Activated T-helper 1 cell treated with anti-CD3 and anti-CD28 coated beads, Interleukin-12 subunit alpha, Interleukin-12 subunit beta, Interleukin-2, Interleukin-4 antibody, amounts not matched to agents 30 ng/mL and 10 ng/mL and 1 ng/mL, durations not matched to agents 14 hours and 24 hours and 36 hours (primary cell): ENCODE measurements at places on chromosomes 3 and 15. TPM values are rescaled to one million over a fixed set of nuclear protein-coding genes. Genes with fewer than 3 reads are reported as not detected.

Gene CACNA1D
- 0.65 and 1.2 TPM in 2 replicates for total RNA-seq

Gene RTP1
- total RNA-seq = not detected in 2 replicates

GRCh38 chr3:14540821-14541385 lies 761 bp upstream of the GRIP2 start:
- DNase-seq = no peak

- no peak for DNase-seq
Observed at GRCh38 chr15:74585191-74585590, 30.4 kb upstream of the CLK3 start.

GRCh38 chr3:105967117-105967516 lies 98.3 kb upstream of the CBLB start:
- DNase-seq = no peak

Gene B3GALNT1
- total RNA-seq = 2.4 and 2.6 TPM in 2 replicates

DNA sequence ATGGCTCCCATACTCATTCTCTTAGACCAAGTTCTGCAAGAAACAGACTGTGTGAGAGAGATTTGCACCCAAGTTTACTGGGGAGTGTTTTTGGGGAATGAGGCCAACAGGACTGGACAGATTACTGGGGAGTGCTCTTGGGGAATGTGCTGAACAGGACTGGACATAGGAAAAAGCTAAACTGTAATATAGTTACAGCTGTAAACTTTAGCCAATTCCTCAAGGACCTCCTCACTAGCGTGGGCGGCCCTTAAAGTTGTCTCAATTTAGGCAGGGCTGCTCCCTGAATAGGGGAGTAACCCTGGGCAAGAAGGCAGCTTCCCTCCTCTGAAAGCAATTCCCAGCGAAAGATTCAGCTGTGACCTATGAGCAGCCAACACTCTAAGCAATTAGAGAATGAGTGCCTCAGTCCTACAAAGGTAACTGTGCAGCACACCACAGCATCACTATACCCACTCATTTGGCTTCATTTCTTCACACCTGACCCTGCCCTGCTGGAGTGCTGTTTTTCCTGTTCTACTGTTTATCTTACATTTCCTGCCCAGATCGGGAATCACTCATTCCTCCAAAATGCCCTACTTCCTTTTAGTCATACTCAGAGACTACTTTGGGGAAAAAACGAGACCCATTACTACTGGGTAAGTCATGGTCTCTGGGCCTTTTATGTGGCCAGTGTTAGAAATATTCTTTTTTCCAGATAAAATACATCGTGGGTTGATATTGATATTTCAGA lies 41.3 kb upstream of the TRIM42 start:
- no peak for DNase-seq

GRCh38 chr3:179603321-179603720 lies 1.1 kb downstream of the MRPL47 start:
- no peak for DNase-seq

GRCh38 chr3:161372321-161373260 lies 1.3 kb upstream of the SPTSSB start:
- DNase-seq = no peak

DNA sequence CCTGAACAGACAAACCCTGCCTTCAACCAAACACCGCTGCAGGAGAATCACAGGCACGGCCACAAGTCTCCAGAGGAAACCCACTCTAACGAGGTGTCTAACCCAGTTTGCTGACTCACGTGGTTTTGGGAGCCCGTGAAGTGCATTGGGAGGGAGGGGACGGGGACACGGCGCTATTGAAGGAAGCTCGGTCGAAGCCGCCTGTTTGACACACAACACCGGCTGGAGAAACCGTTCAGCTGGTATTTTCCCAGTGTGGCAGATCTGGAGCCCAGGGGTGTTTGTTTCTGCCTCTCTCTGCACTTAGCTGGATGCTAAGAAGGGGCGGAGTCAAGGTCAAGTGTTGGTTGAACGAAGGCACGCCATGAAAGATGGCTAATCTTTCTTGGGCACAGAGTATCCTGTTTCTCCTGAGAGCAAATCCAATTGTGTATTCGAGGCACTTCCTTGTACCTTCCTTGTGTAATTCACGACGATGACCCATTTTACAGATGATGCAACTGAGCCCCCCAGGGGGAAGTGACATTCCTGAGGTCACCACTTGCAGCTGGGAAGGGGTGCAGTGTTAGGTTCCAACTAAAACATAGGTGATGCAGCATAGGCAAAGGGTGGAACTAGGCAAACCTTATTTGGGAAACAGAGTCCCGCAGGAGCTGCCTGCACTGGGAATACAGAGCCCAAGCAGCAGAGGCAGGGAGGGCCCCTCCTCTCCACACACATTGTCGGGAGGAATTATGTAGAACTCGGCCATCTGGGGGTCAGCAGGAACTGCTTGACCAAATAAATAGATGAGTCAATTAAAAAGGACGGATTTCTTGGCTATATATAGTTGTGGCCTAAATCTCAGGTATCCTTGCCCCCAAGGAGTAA lies 22.5 kb downstream of the SLC6A6 start:
- DNase-seq = no peak

- DNase-seq = no peak
Observed at GRCh38 chr3:139132976-139133375, 88.3 kb upstream of the PRR23C start.

Gene TBC1D21
- not detected in 2 replicates for total RNA-seq

DNA sequence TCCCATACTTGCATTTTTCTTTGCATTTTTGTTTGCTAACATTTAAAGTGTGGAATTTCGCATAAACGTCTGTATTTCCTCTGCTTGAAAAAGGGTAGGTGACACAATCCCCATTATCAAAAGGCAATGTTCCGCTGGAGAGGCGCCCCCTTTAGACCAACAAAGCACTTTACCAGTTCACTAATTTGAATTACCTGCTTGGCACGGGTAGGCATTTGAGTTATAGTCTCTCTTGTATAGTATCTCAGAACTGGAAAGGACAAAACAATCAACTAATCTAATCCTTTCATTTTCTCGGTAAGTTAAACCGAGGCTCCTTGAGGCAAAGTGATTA lies 775 bp upstream of the CCDC39 start:
- DNase-seq = no peak

Gene RBM6
- total RNA-seq = 99.0 and 100 TPM in 2 replicates

DNA sequence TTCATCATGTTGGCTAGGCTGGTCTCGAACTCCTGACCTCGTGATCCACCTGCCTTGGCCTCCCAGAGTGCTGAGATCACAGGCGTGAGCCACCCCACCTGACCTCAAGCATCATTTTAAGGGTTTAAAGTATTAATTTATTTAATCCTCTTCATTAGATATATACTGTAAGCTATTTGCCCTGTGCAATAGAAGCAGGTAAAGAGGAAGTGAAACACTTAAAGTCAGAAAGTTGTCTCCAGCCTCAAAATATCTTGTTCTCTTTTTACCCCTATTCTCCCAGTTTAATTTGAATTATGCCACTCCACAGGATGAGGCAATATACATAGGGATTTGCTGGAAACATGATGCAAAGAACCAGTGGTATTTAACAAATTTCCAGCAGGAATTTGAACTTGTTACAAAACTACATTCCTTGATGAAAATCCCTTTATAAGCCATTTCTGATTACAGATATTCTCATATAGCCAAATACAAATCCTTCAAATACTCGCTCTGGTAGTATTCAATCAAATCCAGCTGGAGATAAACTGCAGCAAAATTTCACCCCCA lies 2.0 kb downstream of the NDUFB5 start:
- DNase-seq = no peak

DNA sequence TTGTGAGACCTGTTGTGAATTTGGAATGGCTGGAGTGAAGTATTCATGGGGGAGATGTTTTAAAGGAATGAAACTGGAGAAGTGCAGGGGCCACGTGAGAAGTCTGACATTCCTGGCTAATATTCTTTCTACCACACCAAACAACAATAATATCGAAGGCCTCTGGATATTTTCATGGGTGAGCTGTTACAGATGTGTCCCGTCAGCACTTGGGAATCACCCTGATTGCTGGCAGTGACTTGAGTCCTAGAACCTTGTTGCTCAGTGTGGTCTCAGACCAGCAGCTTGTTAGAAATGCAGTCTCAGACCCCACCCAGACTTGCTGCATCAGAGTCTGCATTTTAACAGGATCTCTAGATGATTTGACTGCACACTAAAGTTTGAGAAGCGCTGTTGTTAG lies 113.8 kb downstream of the ITPR1 start:
- DNase-seq = no peak

- DNase-seq = no peak
Observed at GRCh38 chr15:85837011-85837433, 42.3 kb upstream of the KLHL25 start.

- DNase-seq = no peak
Observed at GRCh38 chr15:88125576-88125975, 131.0 kb downstream of the NTRK3 start.

GRCh38 chr15:31308185-31308639 lies 18.4 kb upstream of the KLF13 start:
- no peak for DNase-seq

Gene IDH2
- total RNA-seq = 94.1 and 96.3 TPM in 2 replicates

- no peak for DNase-seq
Observed at GRCh38 chr3:147407498-147408187, 1.3 kb upstream of the ZIC4 start.

Gene ARPC4
- 268 and 273 TPM in 2 replicates for total RNA-seq

DNA sequence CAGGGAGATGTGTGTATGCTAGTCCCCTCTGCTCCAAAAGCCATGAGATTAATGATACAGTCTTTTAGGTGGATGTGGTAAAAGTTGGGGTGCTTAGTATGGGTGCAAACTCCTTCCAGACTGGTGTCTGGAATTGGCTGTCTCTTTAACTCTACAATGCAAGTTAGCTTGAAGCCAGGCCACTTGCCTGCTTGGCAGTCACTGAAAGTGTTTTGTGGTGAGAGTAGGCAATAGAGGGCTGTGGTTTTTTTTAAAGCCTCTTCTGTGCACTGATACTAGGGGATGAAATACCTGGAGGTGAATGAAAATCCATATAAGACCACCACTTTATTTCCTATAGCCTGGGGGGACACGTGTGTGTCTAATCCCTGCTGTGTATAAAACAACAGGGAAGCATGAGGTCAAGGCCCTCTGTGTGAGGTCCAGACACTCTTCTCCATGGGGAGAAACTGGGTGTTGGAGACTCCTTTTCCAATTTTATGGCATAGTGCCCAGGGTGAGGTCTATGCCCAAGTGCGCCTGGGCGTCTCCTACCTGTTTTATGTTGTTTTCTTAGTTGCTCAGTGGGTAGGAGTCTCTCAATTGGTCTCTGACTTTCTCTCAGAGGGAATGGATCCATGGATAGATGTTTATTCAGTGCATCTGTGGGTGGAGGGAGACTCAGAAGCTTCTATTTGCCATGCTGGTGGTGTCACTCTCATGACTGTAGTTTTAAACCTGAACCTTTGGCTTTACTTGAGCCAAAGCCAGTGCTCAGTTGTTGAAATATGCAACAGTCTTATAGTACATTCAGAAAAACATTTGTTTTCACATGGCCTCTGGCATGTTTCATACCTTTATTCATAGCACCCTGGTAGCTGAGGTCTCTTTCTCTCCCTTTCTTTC lies 327.8 kb upstream of the ATP11B start:
- DNase-seq = no peak

Gene C3orf85
- not detected in 2 replicates for total RNA-seq

DNA sequence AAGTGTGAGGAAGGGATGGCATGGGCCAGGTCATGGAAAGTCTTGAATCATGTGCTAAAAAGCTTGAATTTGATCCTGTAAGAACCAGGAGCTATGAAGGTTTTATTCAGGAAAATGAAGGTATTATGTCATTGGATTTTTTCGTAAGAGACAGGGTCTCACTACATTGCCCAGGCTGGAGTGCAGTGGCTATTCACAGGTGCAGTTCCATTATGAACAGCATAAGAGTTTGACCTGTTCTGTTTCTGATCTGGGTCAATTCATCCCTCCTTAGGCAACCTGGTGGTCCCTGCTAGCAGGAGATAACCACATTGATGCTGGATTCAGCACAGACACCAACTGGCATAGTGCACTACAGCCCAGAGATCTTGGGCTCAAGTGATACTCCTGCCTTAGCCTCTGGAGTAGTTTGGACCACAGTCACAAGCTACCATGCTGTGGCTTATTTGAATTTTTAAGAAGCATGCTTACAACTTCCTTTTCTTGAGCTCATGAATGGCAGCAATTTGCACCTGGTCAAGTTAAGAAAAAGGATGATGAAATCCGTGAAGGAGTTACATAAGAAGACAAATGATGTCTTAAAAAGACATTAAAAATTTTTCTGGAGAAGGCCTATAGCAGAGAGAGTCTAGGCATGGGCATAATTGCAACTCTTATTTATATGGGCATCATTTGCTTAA lies 79.1 kb downstream of the CADPS start:
- no peak for DNase-seq

Gene CTXN2
- not detected in 2 replicates for total RNA-seq

- no peak for DNase-seq
Observed at GRCh38 chr15:25931851-25932250, 68.7 kb upstream of the ATP10A start.

GRCh38 chr15:43281926-43282602 lies 15.3 kb upstream of the TGM5 start:
- DNase-seq = no peak

GRCh38 chr3:44259404-44259803 lies 17.7 kb downstream of the TOPAZ1 start:
- DNase-seq = no peak

GRCh38 chr3:128050597-128050996 lies 1.6 kb upstream of the SEC61A1 start:
- no peak for DNase-seq

Gene KNG1
- total RNA-seq = not detected in 2 replicates

DNA sequence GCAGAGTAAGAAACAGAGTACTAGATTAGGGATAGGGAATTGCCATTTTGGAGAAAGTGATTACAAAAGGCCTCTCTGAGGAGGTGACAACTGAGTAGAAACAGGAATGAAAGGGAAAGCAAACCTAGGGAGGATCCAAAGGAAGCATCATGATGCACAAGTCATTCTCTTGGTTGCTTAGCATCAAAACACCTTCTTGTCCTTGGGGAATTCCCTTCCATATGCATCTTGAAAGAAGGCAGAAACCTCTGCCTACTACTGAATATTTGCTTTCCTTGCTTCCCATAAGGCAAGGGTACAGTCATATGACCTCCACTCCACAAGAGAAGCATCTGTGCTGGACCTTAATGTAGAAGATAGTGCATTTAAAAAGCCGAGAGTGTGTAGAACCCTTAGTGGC lies 24.1 kb downstream of the GABPB1 start:
- DNase-seq = no peak

DNA sequence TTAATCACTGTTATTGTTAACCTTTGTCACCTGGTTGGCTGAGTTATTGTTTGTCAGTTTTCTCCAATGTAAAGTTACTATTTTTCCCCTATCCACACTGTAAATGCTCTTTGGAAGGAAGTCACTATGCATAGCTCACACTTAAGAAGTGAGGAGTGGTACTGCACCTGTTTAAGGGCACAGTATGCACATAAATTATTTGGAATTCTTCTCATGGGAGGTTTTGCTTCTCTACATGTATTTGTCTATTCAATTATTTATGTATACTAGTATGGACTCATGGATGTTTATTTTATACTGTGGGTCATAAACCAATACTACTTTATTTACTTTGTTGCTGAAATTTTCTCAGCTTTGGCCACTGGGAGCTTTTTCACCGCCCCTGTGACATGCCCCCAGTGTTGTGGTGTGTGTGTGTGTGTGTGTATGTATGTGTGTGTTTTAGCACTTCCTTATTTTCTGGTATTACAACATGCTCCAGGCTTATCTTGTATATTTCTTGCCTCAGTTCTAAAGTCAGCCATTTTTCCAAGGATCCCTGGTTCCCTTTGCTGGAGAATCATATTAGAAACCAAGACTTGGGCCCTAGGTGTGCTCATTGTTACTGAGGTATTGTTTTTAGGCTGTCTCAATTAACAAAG lies 290.5 kb downstream of the KBTBD8 start:
- DNase-seq = no peak

GRCh38 chr15:68683551-68683950 lies 104.8 kb downstream of the CORO2B start:
- DNase-seq = no peak
